ENCODE measurements at places on chromosomes 7 and 10. TPM values are rescaled to one million over a fixed set of nuclear protein-coding genes. Genes with fewer than 3 reads are reported as not detected.

DNA sequence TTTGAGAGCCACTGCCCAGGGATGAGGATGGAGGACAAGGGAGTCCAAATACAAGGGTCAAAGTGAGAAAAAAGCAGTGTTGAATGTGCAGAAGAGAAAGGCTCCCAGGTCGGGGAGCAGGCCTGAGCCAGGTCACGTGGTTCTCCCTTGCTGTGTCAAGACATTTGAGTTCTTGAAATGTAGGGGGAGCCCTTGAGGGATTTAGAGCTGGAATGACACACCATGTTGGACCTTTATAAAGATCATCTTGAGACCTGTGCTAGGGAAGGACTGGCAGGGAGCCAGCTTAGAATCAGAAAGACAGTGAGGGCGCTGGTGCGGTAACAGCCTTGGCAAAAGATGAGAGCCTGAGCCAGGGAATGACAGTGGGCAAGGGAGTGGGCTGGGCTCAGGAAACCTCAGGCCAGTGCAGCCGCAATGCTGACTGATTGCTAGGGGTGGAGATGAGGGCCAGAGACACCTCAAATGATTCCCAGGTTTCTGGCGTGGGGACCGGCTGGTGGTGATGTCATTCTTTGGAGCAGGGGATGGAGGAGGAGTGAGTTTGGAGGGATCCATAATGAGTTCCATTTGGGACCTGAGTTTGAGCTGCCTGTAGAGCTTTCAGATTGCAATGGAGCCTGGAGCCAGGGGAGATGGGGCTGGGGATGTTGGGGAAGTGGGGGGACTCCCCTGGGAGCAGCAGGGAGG lies 120.1 kb downstream of the PTPN20 start:
- no peak for DNase-seq

DNA sequence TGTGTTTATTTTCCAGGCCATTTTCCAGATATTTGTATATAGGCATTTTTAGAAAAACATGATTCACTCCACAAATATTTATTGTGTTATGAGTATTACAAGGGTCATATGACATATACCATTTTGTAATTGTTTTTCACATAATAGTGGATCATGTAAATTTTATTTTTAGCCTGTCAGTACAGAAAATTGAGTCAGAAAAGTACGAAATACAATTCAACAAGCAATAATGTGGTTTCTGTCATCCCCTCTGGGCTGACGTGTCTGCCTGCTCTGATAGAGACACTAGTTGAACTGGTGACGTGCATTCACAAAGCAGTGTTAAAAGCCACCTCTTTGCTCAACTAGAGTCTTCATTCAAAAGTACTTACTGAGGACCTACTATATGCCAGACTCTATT lies 97.9 kb upstream of the STEAP1B start:
- DNase-seq = no peak

DNA sequence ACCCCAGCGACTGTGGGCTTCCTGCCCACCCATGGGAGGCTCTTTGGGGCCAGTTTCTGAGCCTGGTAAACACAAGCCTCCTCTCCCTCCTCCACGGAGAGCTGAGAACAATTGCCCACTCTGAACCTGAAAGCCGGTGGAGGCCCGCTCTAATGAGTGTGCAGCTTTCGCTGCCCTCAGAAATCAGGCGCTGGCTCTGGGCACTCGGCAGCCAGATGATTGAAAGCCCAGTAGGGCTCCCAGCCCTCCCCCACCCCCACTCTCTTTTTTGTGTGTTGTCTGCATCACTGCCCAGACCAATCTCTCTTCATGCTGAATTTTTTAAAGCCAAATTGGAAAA lies 438.9 kb downstream of the RPS24 start:
- no peak for DNase-seq

- DNase-seq = no peak
Observed at GRCh38 chr10:121262774-121263430, 335.3 kb downstream of the FGFR2 start.

DNA sequence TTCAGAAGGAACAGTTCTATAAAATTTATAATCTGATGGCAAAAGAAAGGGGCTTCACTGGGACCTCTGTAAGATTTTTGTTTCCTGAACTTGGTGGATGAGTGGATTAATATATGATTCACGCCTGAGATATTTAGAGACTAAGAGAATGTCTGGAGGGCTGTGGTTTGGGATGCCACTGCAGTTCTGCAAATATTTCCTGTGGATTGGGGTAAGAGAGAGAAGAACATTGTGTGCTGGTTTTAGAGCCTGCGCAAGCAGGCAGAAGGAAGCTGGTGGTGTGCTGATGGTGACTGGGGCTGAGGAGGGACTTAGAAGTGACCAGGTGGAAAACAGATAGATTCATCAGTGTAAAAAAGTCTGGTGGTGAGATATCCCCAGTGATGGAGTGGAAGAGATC lies 87.0 kb downstream of the SUGCT start:
- no peak for DNase-seq

DNA sequence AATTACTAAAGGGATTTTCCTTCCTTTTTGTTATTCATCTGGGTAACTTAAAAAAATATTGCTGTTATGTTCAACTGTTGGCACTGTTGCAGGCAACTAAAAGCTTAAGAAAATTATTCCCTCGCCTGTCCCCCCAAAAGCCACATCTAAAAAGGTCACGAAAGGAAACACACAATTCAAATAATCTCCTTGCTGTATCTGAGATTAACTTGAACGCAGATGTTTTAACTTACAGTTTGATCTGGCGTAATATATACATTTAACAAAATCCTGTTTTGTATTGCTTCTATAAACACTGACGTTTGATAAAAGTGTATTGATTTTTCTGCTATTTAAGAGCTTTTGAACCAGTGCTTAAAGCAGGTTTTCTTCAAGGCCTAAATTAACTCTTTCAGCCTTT lies 432.1 kb downstream of the SUGCT start:
- DNase-seq = no peak

DNA sequence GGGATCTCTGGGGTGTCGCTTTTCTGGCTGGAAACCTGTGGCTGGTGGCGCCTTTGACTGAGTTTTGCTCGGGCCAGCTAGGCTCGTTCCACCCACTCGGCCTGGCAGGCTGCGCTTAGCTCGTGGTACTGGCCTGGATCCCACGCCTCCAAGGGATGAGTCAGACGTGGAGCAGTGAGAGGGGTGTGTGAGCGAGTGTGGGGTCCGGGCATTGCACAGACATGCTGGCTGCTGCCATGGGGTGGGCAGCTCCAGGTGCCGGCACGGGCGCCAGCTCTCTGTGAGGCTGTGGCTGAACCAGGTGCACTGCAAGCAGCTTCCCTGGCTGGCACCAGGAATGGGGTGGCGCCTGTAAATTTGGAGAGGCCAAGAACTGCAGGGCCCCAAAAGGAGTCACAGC lies 63.1 kb upstream of the CACNA2D1 start:
- peak; percentile 20 for DNase-seq

DNA sequence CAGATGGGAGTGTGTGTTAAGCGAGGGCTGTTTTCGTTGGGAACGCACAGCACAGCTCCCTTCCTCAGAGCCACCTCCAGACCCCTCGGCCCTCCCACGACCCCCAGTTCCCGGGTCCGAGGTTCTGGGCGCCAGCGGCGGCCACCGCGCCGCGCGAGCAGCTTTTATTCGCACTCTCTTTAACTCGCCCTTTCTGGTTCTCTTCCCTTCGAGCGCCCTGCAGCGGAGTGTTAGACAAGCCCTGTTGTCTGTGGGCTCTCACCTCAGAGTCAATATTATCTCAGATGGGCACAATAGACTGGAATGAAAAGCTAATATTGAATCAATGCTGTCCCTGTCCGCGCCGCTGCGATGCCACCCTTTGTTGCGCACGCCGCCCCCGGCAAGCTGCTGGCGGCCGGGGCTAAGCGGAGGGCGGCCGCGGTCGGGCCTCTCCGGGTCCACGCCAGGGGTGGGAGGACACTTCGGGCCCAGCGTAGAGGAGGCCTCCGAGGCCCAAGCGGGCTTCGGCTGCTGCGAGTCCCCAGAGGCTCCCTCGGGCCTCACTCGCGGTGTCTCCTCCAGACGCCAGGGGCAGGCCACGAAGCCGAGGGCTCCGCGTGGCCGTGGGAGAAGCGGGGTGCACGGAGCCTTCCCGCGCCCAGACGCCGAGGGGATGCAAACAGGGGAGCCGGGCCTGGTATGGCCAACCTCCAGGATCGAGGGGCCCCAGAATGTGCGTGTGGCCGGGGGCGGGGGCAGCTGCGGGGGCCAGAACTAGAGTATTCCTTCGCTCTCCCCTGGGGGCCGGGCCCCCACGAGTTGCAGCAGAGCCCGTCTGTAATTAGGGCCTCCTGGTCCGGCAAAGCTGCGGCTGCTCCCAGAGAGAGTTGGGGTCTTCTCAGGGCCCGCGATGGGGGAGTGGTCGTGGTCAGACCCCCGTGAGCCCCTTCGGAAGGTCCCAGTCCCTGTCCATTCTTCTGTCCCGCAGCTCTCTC lies 7.9 kb upstream of the EMX2 start:
- DNase-seq = no peak

The CHST15 gene
- 7.3 TPM for polyA plus RNA-seq

The SPDYE6 gene
- polyA plus RNA-seq = not detected

The BLNK gene
- 9.6 TPM for polyA plus RNA-seq

The TAS2R41 gene
- polyA plus RNA-seq = not detected
